Left renal pelvis (tissue), 4 donors: ENCODE measurements at places on chromosomes 2 and 18.

- no peak for DNase-seq
Measured at GRCh38 chr18:58496937-58497336, 132.0 kb downstream of the ALPK2 start.

- no peak for DNase-seq
Measured at GRCh38 chr2:23219666-23220065, 165.3 kb upstream of the KLHL29 start.

- DNase-seq, result no peak
Measured at GRCh38 chr2:134260713-134261112, 6.8 kb downstream of the MGAT5 start.

- no peak for DNase-seq
Measured at GRCh38 chr2:2333076-2333475, 2.0 kb upstream of the MYT1L start.

GRCh38 chr2:232789082-232789481, 12.7 kb upstream of the KCNJ13 start:
- DNase-seq, result no peak

- DNase-seq, result no peak
Measured at GRCh38 chr2:95390272-95390880, 12.1 kb upstream of the FAHD2A start.

DNA sequence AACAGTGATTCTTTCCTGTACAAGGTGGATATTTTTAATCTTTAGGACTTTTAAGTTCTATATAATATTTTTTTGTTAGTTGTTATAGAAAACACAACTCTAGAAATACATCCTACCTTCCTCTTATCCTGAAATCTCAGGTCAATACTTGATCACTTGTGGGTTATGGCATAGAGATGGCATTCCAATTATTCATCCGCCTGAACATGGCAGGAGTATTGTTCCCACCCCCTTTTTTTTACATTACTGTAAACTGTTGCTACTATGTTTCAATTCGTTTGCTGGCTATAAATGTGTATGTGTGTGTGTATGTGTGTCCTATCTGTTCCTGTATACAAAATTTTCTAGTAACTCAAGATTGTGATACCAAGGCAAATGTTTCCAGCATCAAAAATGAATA, 43.3 kb upstream of the FN1 start:
- DNase-seq, result no peak

DNA sequence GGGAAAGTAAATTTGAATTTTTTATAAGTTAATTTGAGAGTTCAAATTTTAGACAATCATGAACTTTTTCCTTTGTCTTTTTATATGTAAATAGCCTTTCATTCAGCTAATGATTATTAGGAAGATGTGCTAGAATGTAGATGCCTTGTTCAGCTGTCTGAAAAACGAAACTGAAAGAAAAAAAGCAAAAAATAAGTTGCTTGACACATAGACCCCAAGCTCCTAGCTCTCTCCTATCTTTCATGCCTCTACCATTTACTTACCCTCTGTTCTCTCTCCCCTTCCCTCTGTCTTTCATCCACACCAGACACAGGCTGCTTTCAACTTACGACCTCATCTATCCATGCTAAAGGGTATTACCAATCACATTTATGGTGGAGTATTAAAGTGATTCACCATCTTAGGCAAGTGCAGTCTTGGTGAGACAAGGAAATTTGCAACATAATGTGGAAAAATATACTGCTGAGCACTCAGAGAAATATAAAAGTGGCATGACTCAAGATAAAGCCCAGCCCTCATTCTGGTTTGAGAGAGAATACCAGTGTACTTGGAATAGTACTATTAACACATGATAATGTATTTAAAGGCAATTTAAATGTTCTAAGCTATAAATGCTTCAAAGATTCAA, 425.6 kb downstream of the SUCLG1 start:
- DNase-seq, result no peak

GRCh38 chr18:13900633-13901032, 14.7 kb downstream of the MC2R start:
- no peak for DNase-seq

DNA sequence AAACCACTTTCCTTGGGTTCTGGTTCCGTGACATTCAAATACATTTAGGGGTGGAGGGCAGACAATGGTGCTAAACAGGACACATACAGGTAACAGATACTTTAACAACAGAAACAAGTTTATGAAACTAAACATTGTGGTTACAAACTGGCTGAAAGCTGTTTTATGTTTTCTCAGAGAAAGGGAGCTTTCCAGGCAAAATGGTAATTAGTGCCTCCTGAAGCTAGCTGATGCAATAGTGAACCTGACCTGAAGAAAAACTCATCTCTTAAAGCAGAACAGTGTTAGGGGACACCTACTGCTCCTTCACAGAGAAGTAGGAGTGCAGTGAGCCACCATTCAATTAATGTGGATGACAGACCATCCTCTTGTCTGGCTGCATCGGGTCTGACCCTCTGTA, 138.9 kb downstream of the CCDC148 start:
- DNase-seq, result no peak

DNA sequence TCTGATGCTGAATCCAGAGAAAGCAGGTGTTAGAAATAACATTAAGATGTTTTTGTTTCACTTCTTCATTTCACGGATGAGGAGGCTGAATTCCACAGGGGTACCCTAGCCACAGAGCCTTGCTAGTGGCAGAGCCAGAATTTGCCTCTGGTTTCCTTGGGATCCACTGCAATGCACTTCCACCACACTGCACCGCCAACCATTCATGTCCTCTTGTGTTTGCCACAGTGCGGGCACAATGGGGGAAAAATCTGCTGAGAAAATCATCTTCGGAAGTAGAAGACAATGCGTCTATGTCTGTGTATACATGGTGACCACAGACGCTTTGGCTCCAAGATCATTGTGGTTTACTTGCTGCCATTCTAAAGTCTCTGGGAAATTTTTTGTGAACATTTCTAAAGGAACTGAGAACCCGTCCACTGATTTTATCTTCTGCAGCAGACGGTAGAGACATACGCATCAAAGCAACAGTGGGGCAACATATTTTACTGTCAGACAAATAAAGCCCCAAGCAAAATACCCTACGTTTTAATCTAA, 14.9 kb downstream of the ICOS start:
- no peak for DNase-seq

DNA sequence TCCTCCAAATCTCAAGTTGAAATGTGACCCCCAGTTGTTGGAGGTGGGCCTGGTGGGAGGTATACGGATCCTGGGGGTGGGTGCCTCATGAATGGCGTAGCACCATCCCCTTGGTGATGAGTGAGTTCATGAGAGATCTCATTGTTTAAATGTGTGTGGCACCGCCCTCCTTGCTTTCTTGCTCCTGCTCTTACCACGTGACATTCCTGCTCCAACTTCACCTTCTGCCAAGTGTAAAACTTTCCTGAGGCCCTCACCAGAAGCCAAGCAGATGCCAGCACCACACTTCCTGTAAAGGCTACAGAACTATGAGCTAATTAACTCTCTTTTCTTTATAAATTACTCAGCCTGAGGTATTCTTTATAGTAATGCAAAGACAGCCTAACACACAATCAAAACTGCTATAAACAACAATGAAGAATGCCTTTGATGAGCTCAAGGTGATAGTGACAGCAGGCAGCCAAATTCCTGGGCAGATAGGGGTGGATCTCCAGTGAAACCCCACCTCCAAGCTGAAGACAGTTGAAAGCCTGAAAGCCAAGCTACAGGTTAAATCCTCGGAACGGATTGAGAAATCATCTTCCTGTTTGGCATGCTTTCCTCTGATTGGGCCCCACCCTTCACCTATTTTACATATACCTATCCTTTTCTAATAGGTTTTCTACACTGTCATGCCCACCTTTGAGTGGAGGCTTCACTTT, 26.9 kb downstream of the MCEE start:
- no peak for DNase-seq

DNA sequence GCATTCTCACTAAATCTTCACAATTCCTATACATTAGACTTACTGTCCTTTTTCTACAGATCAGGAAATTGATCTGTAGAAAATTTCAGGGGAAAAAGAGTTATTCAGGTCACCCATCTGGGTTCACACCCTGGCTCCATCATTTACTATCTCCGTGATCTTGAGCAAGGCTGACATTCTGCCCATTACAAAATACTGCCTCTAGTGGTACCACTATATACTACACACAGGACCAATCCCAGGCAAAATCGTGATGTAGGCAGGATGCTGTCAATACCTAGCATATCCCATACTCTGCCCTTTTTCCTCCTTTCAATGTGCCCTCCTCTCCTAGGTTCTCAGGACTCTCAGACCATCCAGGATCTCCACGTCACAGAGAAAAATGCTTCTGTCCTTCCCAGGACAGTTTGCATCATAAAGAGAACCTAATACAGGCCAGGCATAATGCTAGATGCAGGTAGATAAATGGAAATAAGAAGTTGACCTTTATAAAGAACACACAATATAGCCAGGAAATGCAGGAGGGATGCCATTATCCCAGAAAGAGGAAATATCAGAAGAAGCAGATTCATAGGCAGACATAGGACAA, 101.9 kb downstream of the CDH20 start:
- DNase-seq, result no peak

- DNase-seq, result no peak
Measured at GRCh38 chr2:222577341-222577740, 78.6 kb downstream of the FARSB start.

DNA sequence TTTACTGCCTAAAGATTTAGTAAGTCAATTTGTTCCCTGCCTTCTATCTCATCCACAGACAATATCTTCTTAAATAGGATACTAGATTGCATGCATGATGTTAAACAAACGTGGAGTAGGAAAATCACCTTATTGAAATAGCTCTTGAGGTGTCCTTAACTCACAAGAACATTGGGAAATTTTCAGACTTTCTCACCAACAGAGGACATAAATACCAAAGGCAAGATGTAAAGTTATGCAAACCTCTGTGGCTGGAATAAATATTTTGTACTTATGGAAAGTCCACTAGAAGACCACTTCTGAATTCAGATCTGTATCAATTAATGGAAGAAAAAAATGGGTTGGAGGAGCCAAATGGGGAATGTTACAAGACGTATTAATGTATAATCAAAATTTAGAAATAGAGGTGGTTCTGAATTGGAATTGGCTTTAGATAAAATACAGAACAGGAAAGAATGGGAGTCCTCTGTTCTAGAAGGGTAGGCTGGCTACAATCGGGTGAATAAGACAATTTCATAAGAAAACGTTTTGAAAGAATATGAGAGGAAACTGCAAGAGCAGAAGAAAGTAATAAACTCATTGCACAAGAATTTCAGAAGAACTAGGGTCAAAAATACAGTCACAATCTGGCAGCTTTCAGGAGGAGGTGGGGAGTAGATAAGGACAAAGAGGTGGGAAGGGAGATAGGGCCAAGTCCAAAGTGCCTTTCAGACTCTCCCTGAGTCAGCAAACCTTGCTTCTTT, 69.3 kb upstream of the FN1 start:
- no peak for DNase-seq

DNA sequence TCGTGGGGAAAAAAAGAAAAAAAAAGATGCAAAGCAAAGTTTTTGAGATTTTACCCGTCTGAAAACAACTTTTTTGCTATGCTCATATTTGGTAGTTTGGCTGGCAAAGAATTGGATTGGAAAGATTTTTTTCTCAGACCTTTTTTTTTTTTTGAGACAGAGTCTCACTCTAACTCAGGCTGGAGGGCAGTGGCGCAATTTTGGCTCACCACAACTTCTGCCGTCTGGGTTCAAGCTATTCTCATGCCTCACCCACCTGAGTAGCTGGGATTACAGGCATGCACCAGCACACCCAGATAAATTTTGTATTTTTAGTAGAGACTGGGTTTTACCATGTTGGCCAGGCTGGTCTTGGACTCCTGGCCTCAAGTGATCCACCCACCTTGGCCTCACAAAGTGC, 56.3 kb upstream of the TANC1 start:
- DNase-seq, result no peak

- no peak for DNase-seq
Measured at GRCh38 chr2:240787521-240788472, 32.2 kb downstream of the KIF1A start.

DNA sequence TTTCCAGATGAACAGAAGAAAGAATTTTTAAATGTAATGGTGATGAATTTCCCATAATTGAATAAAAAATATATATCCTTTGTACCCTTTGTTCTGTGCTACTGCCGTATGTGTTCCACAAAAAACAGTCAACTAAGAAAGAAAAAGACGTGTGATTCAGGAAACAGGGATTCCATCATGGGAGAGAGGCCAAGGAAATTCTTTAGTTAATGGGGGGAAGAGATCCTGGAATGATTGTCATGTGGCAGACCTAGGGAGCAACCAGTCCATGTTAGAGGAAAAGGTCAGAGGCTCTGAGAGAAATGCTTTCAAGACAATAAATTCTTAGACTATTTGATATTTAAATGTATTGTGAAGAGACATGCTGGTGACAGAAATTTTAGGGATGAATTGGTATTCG, 76.6 kb downstream of the CPO start:
- DNase-seq, result no peak

DNA sequence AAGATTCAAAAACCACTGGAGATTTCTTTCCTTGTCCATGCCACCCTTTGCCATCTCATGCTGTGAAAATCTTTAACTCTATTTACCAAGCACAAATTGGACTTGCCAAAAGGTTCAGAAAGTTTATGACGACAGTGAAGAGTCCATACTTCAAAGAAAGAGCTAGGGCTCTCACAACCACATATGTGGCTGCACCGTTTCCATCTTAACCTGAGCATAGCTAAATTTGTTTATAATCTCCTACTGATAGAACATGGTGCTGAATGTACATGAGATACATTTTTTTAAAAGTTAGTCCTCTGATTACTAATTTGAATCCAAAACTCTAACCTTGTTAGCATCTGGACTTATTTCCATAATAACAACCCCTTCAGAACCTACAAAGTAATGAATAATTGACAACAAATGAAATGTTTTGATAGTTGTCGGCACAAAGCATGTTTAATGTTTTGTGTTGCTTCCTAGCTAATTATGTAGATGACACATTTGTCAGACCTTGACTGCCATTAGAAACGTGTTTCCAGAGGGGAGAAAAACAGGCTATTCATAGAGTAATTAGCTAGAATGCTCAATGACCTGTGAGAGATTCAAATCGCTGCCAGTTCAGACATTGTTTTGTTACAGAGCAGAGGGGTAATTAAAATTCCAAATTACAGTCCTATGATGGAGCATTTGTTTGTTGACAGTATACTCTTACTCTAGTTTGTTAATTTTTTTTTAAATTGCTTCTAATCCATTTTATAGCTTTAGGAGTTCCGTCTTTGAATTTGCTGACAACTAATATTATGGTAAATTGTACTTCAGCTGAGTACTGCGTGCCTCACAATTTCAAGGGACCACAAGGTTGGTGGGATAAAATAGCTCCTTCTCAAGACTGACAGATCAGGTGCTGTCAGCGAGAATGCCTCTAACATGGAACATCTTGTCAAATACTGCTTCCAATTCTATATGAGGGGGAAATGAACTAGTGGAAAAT, 31.8 kb downstream of the ARHGAP15 start:
- no peak for DNase-seq
